Naive thymus-derived CD4-positive, alpha-beta T cell (primary cell): ENCODE measurements at places on chromosomes 13 and 19.

DNA sequence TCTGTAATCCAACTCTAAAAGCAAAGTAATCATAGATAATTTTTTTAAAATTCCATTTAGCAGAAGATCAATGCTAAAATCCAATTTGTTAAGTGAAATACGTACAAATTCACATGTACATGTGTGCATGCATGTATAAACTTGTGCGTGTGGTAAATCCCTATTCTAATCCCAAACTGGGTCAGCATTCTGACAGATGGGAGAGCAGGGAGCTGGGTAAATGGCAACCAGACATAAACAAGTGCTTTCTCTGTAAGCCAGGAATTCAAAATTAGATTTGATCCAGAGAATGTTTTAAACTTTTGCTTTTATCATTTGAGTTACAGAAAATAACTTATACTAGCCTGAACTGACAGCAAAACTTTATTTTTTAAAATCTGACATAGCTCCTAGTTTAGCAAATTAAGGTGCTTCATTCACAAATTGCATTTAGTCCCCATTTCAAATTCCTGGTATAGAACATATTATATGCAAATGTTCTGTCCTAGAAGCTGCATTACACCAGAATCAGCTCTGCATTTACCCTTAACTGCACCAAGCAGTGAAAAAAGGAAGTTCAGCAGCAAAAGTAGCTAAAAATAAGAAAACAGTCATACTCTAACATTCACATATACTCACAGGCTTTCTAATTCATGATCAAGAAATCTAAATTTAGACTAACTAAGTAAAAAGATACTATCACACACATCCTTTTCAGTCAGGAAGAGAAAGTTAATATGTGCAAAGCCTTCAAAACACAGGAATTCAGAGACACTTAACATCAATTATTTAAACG is 32.6 kb downstream of the UBL3 start:
- no peak for DNase-seq

DNA sequence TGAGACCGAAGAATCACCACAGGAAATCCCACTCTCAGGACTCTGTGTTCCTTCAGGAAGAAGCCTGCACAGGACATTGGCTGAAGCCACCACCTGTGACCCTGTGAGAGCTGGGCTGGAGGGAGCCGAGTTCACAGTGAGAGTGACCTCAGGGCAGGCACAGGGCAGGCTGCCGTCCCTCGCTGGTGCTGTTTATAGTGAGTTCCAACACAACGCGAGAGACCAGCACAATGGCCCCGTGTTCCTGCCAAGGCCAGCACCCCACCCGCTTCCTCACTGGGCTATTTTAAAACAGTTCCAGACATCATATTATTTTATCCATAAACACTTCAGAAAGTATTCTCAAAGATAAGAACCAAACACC is 18.4 kb upstream of the GAS6 start:
- no peak for DNase-seq

DNA sequence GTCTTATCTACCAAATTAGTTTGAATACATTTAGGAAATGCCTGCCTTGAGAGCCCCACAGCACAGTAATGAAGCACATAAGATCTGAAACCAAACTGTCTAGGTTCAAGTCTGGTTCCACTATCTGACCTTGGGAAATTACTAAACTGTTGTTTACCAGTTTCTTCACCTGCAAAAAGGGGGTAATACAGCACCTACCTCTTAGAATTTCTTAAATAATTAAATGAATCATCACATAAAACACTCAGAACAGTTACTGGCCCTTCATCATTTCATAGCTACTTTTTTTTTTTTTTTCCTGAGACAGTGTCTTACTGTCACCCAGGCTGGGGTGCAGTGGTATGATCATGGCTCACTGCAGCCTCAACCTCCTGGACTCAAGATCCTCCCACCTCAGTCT is 59.6 kb downstream of the USP12 start:
- DNase-seq = no peak

GRCh38 chr13:63691474-63691873 is 2275.8 kb upstream of the PCDH20 start:
- no peak for DNase-seq

GRCh38 chr19:46463516-46463915 is 7.8 kb downstream of the PNMA8A start:
- no peak for DNase-seq

- DNase-seq = no peak
Observed at GRCh38 chr13:111474136-111475002, 153.9 kb downstream of the TEX29 start.

GRCh38 chr19:41937525-41938468 is 9.5 kb upstream of the ERFL start:
- DNase-seq = no peak

DNA sequence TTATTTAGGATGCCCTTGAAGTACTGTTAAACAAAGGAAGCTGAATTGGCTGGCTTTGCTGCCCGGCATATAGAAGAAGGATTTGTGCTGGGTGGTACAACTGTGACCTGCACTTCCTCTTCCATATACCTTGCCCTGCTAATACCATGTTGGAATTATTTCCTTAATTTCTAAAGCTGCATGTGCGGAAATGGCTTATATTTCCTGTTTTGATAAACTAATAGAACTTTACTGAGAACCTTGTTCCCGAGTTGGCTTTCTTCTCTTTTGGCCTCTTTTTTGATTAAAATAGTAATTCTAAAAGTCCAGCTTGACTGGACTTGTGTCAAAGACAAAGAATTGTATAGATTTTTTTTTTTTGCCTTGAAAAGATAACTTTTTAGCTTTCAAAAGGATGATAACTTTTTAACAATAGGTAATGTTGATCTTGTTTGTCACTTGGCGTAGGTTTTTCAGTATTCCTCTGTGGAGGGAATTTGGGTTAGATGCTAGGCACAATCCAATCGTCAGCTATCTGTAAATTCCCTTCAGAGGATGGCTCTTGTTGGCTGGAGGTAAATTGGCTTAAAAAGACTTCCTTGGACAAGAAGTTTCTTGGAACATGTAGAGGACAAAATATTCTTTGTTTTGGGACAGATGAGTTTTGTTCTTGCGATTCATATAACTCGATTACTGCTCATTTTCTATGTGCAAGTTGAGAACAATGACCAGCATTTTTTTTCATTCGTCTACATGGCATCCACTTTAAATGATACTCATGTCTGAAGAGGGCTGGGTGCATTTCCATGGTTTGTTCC is 41.4 kb downstream of the COL4A2 start:
- DNase-seq = no peak

GRCh38 chr19:55638864-55639359 is 1.9 kb upstream of the ZNF580 start:
- DNase-seq = no peak

- DNase-seq = peak; percentile 83
Observed at GRCh38 chr13:106536244-106537034, 977 bp upstream of the EFNB2 start.

GRCh38 chr19:54045771-54046170 is 17.9 kb downstream of the VSTM1 start:
- no peak for DNase-seq

DNA sequence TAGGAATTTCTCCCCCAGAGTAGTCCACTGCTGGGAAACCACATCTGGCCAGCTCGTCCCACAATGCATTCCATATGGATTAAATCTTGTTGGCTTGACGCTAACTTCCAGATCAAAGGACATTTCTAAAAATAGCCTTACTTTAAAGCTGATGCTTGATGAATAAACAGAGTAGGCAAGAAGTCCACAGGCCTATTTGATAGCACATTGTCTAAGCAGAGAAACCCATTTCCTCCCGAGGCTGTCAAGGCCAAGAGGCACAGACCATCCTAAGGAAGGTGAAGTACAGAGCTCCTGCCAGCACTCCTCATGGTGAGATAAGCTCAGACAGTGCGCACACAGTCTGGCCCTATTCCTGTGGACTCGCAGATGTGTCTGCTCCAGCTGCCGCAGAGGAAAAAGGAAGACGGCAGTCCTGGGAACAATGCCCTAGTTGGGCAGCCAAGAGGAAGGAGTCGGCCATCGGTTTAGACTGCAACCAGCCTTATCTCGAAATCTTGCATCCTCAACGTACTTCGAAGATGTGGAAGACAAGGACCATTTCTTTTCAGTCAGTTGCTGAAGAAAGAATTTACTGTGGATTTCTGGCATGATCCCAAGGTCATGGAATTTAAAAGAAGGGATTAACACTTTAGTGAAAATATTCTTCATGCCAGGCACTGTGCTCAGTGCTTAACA is 156.8 kb downstream of the RGCC start:
- no peak for DNase-seq

DNA sequence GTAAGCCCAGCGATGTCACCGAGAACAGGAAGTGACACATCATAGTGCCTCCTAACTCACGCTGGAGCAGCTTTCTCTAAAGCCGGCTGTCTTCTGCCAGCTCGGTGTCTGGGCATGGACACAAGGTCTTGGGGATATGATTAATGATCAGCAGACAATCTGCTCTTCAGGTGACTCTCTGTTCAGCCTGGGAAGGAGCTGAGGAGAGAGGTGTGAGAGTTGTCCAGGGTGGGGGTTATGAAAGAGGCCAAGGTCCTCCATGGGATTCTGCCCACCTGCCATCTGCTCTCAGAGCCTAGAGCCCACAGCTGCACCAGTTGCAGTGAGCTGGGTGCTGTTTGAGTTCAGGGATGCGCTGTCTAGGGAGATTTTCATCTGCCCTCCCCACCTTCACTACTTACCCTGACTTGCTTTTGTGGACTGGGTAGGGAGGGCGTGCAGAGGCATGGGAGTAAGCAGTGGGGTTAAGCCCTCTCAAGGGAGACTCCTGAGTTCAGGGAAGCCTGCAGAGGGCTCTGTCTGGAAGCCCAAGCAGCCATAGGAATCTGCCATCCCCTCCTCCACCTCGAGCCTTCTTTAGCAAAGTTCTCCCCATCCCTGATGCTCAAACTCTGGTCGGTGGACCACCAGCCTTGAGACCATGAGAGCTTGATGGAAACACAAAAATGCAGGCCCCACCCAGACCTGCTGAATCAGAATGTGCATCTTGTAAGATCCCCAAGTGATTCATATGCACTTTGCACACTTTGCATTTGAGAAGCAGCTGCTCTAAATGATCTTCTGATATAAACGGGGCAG is 539.7 kb downstream of the RFC3 start:
- DNase-seq = no peak

GRCh38 chr19:16335226-16335625 is 10.6 kb downstream of the KLF2 start:
- DNase-seq = no peak

- DNase-seq = no peak
Observed at GRCh38 chr19:40689339-40690049, 957 bp downstream of the NUMBL start.

GRCh38 chr13:63005625-63006024 is 1590.0 kb upstream of the PCDH20 start:
- DNase-seq = no peak

DNA sequence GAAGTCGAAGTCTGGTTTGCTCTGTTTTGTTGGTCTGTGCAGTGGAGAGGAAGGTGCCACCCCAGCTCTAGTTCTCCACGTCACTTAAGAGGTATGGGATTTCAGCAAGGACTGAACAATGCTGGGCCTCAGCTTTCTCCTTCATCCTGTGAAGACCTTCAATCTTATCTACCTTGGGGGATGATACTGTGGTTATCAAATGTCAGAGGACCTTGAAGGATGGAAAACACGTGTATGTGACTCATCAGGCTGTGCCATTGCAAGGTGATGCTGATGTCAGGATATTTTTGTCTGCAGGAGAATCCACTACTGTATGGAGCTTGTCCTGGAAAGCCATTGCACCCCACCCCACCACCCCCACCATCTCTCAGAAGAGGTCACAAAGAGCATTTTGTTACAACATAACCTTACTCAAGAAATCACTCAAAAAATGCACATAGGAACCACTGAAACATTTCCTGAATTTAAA is 81.4 kb upstream of the UQCRFS1 start:
- no peak for DNase-seq

DNA sequence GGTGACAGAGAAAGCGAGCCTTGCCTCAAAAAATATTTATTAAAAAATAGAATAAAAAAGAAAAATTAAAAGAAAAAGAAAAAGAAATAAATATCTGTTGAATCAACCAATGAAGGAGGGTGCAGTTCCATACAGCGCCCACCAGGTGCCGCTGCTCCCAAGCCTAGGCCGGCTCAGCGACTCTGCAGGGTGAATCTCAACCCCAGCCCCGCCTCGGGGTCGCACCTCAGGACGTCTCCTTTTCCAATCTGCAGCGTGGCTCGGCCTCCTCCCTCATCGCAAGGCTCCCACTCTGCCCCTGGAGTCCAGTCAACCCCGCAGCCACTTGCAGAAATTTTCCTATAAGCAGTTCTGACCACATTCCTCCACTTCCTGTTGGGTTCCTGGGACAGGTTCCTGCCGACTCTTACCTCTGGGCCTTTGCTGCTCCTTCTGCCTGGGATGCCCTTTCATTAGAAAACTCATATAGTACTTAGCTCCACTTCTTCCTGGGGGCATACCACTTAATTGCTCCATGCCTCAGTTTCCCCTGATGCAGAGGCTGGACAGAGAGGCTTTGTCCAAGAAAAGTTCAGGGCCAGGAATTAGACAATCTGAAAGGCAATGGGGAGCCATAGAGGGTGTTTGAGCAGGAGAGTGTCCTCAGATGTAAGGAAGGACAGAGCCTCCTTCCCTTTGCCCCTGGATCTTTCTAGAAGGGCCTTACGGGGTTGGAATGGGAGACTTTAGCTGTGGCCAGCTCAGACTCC is 24.3 kb downstream of the NFILZ start:
- DNase-seq = peak; percentile 74

DNA sequence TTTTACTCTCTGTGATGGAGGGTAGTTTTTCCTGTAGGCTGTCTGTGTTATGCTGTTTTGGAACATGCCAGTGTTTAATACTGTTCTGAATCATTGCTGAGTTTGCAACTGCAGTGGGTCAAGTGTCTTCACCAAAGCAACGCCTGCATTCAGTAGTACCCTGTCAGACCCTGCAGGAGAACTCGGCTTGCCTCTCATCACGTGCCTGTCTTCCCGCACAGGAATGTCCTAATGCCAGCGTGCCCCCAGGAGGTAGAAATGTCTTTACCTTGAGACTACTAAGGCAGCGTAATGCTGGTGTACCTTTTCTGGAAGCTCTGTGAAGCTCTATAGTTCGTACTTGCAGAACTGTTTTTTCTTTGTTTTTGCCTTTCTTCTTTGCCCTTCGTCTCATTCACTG is 42.3 kb downstream of the POLR1D start:
- DNase-seq = no peak

DNA sequence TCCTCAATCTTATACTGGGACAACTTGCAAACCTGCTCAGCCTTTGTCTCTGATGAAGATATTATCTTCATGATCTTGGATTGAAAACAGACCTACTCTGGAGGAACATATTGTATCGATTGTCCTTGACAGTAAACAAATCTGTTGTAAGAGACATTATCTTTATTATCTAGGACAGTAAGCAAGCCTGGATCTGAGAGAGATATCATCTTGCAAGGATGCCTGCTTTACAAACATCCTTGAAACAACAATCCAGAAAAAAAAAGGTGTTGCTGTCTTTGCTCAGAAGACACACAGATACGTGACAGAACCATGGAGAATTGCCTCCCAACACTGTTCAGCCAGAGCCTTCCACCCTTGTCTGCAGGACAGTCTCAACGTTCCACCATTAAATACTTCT is 4.0 kb upstream of the KLK3 start:
- no peak for DNase-seq

- no peak for DNase-seq
Observed at GRCh38 chr13:111314852-111315251, 5.6 kb upstream of the TEX29 start.
